ENCODE measurements at places on chromosomes 1 and 21.

GRCh38 chr1:76227621-76228020 is 153.1 kb downstream of the ST6GALNAC3 start:
- no peak for DNase-seq

GRCh38 chr1:172177849-172178248 is 242.6 kb upstream of the C1orf105 start:
- DNase-seq: no peak

- DNase-seq: no peak
Observed at GRCh38 chr1:145901312-145902021, 8.4 kb downstream of the ITGA10 start.

DNA sequence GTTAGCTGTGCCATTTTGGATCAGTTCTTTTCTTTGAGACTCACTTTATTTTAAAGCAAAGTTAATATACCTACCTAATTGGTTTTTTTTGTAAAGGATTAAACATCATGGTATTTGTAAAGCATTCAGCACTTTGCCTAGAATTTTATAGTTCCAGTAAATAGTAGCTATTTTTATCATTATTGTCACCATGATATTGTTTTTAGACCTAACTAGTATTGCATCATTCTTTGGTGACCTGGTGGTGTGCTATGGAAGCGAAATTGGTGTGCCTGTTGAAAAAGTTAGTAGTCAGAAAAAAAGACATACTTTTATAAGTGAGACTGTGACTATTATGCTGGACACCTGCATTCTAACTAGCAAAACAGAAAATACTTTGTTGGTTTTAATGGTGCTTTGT is 81.0 kb downstream of the NFIA start:
- DNase-seq: no peak

DNA sequence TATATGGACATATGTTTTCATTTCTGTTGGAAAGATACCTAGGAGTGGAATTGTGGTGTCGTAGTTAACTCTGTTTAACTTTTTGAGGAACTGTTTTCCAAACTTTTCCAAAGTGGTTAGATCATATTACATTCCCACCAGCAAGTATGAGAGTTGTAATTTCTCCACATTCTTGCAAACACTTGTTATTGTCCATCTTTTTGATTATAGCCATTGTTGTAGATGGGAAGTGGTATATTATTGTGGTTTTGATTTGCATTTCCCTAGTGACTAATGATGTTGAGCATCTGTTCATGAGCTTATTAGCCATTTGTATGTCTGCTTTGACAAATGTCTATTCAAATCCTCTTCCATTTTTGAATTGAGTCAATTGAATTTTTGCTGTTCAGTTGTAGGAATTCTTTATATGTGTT is 19.8 kb downstream of the CAMTA1 start:
- DNase-seq: no peak

DNA sequence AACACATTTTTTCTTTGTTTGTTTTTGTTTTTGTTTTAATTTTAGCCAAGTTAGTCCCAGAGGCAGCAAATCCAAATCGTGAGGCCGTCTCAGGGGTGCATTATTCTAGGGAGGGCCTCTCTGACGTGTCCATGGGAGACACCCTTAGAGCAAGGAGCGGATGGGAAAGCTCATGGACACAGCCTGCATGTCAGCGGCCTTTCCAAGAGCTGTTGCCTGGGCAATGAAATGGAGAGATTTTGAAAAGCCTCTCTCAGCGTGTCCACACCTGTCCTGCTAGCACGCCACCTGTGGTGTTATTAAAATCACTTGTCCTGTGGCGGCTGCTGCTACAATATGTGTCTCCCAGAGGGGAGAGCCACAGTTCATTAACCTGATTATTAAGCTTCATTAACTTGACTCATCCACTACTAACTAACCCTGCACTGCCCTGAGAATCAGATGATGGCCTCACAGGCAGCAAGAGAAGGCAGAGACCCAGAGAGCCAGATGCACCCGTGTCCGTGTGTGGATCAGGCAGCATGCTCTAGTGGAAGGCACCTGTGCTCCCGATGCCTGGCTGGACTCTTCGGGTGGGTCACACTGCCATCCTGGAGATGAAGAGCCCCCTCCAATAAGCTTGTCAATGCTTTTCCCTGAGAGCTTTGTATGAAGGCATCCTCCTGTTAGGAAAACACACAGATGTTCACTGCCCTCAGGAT is 133.3 kb downstream of the PGBD5 start:
- DNase-seq: peak; percentile 81

DNA sequence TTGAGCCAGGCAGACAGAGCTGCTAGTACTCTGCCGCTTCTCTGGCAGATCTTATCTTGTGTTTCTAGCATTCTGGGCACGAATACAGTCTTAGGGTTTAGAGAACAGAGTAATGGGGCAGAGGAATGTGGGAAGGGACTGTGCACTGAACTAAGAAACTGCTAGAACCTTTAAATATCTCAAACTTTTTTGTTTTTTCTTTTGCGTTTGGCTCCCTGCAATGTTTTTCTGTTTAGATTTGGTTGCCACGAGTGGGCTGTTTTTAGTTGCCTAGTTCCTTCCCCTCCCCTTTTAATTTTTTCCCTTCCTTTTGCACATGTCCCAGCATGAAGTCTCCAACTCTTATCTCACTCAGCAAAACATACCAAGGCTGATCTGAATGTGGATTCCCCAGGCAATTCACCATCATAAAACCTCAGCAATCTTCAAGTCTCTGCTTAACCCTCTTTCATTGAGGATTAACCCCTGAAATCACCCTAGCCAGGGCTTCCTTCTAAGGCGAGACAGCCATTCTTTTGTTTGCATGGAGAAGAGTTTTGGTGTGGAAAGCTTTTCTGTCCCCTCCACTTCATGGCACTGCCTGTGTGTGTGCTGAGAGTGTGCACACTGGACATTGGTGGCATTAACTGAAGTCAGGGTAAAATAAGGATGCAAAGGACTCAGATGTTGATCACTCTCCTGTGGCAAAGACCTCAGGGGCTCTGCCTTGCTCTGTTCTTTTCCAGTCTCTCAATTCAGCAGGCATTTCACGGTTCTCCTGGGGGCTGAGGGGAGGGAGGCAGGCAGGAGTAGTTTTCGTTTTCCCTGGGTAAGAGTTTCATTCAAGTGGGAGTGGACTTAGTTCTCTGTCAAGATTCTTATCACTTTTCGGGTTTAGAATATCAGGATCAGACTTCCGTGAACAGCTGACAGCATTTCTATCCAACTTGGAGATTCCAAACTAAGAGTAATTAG is 2.8 kb upstream of the ATF3 start:
- no peak for DNase-seq

- no peak for DNase-seq
Observed at GRCh38 chr1:26922901-26923300, 1.4 kb downstream of the NUDC start.

DNA sequence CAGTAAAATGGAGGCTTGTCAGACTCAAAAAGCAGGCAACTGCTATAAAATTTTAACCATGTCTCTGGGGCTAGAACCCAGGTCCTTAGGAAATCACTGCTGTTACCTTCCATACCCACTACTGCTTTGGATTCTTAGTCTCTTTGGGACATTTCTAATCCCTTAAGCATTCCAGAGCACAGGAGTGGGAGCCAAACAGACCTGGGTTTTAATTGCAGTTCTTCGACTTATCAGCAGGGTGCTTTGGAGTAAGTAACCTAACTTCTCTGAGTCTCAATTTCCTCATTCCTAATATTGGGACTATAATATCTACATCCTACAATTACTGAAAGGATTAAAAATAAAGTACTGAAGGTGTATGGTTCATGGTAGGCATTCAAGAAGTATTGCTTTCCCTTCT is 161.0 kb upstream of the BEND5 start:
- no peak for DNase-seq

GRCh38 chr1:9699361-9699760 is 47.8 kb downstream of the PIK3CD start:
- no peak for DNase-seq

- no peak for DNase-seq
Observed at GRCh38 chr1:94803517-94804441, 16.4 kb upstream of the SLC44A3 start.

GRCh38 chr1:82110366-82111254 is 309.9 kb downstream of the ADGRL2 start:
- no peak for DNase-seq

All from NCI-H524 treated with DMSO at 0.1 percent for 48 hours (cell line).